ENCODE measurements at places on chromosomes 7 and 10. TPM values are rescaled to one million over a fixed set of nuclear protein-coding genes. Genes with fewer than 3 reads are reported as not detected.

Gene PON1
- not detected for total RNA-seq

GRCh38 chr7:48033922-48034321 lies 1.4 kb upstream of the C7orf57 start:
- no peak for DNase-seq

- DNase-seq, result no peak
Observed at GRCh38 chr7:78607099-78607498, 808.5 kb downstream of the PHTF2 start.

DNA sequence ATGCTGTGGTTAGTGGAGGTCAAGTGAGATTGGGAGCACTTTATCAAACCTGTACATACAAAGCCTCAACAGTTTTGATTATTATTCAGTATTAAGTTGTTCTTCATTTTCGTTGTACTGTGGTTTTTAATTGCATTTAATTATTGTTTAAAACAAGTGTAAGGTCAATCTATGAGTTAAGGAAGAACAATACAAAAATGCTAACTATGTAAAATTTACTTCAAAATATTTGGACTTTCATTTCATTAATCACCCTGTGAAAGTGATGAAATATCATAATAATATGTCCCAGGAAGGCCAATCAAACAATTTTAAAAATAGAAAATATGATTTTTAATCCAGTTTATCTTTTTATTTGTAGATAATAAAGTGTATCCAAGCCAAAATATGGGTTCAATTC lies 13.6 kb upstream of the NDUFA5 start:
- no peak for DNase-seq

DNA sequence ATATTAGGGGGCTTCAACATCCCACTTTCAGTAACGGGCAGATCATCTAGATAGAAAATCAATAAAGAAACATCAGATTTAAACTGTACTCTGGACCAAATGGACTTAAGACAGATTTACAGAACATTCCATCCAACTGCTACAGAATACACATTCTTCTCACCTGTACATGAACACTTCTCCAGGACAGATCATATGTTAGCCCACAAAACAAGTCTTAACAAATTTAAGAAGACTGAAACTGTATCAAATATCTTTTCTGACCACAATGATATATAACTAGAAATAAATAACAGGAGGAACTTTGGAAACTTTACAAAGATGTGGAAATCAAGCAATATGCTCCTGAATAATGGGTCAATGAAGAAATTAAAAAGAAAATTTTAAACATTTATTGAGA lies 86.7 kb downstream of the MICU1 start:
- DNase-seq, result no peak
